ENCODE measurements at places on chromosomes 6 and 20.

- no peak for DNase-seq
Measured at GRCh38 chr6:97021194-97021593, 96.7 kb downstream of the KLHL32 start.

DNA sequence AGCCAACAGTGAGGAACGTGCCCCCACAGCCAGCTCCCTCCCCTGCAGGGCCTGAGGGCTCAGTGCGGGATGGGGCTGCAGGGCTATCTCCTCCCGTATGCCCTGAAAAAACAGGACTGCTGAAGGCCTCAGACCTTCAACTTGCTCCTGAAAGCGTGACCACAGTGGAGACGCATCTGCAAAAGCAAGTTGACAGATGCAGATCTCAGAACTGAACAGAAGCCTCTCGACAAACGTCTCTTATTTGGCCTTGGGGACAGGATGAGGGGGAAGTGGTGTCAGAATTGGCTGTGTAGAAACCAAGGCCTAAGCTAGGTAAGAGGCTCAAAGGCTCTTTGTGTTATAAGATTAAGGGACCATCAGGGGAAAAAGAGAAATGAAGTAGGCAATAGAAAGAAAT lies 120.7 kb upstream of the SLC22A23 start:
- no peak for DNase-seq

DNA sequence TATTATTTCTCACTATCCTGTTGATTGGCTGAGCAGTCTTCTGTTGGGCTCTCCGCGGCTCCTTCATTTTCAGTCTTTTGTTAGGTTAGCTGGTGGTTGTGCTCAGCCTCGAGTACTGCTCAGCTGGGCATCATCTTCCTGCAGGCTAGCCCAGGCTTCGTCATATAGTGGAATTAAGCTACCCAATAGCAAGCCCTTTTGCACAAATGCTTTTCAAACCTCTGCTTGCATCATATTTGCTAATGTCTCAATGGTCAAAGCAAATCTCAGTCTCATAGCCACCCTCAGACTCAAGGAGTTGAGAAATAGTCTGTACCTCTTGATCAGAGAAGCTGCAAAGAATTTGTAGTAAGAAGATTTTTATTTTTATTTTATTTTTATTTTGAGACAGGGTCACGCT lies 23.7 kb downstream of the STX11 start:
- DNase-seq: no peak

DNA sequence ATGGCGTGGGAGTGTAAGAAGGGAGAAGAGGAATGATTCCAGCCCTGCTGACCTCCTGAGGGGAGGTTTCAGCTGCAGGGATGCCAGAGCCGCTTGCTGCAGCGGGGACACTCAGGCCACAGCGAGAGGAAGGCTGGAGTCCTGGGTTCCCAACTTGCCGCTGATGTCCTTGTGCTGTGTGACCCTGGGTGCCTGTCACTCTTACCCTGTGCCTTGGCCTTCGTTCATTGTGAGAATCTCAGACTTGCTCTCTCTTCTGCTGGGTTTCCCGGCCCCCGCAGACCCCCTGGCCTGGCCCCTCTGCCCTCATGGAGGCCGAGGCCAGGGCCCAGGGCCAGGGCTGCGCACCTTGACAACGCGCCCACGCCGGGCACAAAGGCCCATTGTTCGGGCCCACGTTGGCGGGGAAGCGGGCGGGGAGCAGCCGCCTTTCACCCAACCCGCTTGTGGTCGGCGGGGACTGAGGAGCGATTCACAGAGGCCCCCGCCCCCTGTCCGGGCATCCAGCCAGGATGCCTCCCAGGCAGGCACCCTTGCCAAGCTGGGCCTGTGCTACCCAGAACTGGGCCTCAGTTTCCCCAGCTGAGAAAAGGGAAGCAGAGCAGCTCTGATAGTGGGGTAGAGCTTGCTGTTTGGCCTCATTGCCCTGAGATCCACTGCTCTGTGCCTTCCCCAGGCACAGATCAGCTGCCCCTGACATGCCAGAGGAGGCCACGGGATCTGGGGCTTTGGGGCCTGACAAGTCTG lies 52.4 kb downstream of the CEBPB start:
- peak; percentile 63 for DNase-seq

- no peak for DNase-seq
Measured at GRCh38 chr20:61923371-61924166, 142.1 kb downstream of the TAF4 start.

GRCh38 chr6:20875369-20875963 lies 341.2 kb downstream of the CDKAL1 start:
- peak; percentile 13 for DNase-seq

DNA sequence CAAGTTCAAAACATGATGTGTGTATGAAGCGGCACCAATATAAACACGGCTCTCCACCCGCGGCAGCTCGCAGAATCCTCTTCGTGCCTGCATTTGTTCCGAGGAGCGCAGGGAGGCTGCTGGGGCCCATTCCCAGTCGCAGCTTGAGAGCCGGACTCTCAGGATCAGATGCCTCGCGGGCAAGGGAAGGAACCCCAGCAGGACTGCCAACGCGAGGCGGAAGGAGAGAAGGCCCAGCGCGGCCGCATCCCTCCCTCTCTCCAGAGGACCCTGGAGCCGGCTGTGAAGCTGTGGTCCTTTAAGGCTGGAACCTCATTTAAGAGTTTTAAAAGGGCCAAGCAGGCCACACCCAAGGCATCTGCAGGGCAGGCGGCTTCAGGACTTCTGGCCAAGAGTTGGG lies 44.2 kb upstream of the ZBP1 start:
- DNase-seq: peak; percentile 12

GRCh38 chr6:3726421-3726820 lies 25.1 kb downstream of the PXDC1 start:
- DNase-seq: no peak

DNA sequence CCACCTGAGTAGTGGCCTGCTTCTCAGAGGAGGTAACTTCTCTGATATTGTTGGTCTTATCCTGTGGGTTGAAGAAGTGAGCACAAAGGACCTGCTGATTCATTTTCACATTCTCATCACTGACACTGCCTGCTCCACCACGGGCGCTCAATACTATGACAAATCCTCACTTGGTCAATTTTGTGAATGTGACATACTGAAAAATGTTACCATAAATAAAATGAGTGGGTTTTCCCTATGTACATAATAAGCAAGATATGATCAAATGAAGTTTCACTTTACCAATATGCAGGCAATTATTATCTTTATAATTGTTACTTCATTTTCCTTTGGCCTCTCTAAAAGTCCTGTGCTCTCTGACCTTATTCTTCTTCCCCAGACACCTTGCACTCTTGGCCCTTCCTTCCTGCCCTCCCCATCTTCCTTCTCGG lies 71.5 kb upstream of the RIPOR2 start:
- DNase-seq: no peak

- no peak for DNase-seq
Measured at GRCh38 chr20:3403741-3404140, 3.7 kb downstream of the DNAAF9 start.
